ENCODE measurements at places on chromosomes 11 and 22.

DNA sequence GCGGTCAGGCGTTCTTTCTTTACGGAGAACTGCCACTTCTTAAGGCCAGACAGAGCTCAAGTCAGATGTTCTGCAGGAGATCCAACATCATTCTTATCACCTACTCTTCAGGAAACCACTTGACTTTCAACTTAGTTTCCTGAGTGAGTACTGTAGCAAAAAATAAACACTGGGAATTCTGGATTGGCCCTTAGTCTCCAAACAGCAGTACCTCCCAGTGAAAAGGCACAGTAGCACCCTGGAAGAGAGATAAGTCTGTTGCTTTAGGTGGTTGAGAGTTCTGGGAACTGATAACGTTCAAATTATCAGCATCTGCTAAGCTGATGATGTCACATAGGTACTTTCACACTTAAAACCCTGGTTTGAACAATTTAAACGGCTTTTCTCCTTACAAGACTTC, 971.8 kb upstream of the TENM4 start:
- DNase-seq = no peak

- no peak for DNase-seq
These were observed 7.9 kb upstream of the CAPN5 start for GRCh38 chr11:77058900-77059299.

GRCh38 chr11:114886644-114887265, 208.4 kb downstream of the NXPE2 start:
- no peak for DNase-seq

GRCh38 chr22:29767171-29768051, at the start of gene UQCR10:
Gene UQCR10 (plus strand): TSS chr22:29767369. CDS start chr22:29767399, 30 bp downstream.
- DNase-seq = peak; percentile 96

DNA sequence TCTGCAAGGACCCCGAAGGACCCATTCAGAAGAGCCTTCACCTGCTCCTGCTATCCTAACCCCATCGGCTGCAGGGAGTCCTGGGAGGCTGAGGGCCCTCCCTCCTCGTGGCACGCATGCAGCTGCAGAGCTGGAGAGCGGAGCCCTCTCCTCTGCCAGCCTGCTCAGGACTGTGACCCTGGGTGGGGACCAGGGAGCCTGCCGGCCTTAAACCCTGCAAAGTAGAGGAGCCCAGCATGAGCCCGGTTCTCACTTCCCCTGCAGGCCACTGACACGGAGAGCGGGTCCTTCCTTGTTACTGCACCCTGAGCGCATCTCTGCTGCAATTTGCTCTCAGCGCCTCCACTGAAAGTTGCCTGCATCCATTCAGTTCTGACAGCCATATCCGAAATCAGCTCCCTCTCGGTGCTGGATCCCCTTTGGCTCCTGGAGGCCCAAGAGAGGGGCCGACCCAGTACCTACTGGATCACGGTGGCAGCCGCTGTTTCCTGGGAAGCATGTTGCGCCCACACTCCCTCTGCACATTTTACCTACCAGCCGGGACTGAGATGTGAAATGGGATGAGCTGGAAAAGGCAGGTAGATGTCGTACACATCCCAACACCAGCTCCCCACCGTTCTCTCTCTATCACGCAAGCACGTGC, 312.1 kb downstream of the NTM start:
- no peak for DNase-seq

- no peak for DNase-seq
These were observed 23.2 kb downstream of the LDLRAD3 start for GRCh38 chr11:35967042-35967441.

DNA sequence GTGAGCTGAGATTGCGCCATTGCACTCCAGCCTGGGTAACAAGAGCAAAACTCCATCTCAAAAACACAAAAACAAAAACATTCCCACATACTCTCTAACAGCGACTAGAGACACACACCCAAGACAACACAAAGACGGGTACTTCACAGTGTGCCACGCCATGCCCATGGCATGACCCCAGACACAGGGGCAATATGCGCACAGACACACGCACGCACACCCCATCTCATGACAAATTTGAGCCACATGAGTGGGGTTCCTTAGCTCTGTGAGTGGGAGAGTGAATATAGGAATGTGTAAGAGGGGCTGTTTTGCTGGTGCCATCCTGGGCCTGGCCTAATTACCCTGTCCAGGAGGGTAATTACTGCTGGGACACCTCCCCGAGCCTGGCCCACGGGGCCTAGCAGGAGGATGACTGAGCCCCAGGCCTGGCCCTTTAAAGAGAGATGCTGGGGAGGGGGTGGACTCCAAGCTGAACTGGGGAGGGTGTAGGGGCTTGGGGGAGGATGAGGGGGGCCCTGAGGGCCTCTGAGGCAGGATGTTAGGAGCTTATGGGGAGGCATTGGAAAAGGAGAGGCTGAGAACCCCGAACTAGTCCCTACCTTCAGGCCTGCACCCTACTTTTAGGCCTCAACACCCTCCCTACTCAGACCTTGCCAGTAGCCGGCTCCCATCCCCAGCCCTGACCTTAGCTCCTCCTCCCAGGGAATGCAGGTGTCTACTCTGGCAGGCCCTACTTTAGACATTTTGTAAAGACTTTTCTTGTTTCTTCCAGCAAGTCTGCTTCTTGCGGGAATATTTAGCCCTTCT, 1.5 kb downstream of the LTBP3 start:
- DNase-seq = no peak

DNA sequence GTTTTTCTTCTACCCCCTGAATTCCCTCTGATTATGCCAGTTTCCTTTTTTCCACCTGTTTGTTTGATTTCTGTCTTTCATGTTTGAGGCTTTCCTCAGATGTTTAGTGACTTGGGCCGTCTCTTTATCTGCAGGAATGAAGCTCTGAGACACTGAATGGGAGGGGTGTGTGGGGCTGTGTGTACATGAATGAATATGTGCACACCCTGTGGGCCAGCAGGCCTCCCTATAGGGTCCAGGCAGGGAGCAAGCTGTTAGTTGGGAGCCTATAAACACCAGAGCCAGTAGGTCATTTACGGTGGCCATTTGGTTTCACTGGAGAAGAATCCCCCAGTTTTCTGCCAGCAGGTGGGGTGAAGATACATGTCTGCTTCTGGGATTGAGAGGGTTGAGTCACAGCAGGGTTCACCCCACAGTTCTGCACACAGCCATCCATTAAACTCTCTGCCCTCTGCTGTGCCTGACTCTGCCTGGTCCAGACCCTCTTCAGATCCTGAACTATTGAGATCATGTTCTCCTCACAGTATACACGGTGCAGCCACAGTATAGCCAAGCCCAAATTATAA, 34.8 kb downstream of the BARX2 start:
- no peak for DNase-seq

DNA sequence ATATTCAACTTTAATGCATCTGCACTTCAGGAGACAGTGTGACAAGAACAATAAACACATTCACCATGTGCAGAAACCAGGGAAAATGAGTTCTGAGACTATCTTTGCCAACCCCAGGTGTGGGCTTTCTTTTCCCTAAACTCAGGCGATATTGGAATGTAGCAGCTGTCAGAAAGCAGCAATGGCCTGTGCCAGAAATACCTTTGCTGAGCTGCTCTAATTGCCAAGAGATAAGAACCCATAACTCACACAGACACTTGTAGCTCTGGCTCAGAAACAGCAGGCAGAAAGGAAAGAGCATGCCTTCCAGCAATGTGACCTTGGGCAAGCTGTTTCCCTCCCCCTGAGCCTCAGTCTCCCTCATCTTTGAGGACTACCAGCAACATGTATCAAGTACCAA, 77.6 kb downstream of the PLEKHA7 start:
- DNase-seq = no peak

GRCh38 chr11:18013790-18014507, 1.1 kb upstream of the SERGEF start:
- DNase-seq = peak; percentile 57

GRCh38 chr11:12864316-12865156, 144.6 kb upstream of the RASSF10 start:
- DNase-seq = peak; percentile 75

DNA sequence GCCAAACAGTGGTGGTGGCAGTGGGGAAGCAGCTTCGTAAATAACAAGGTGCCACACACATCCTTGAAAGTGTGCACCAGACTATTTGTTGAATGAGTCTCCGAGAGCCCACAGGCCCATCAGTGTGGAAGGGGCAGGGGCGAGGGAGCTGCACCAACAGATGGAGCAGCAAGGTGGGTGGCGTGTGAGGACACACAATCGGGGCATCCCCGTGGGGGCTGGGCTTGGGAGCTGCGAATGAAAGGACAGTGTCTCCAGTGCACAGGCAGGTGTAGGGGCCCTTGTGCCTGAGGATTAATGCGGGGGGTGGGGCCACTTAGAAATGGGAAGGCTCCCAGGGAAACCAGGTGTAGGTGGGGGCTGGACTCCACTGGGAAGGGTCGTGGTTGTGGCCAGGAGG, 2.8 kb downstream of the NRXN2 start:
- no peak for DNase-seq

GRCh38 chr22:41009222-41009948, 58.2 kb downstream of the RBX1 start:
- peak; percentile 75 for DNase-seq

- no peak for DNase-seq
These were observed 30.4 kb upstream of the CD5 start for GRCh38 chr11:61071913-61072312.

- DNase-seq = no peak
These were observed 26.6 kb downstream of the SHANK3 start for GRCh38 chr22:50699001-50699755.

GRCh38 chr11:74471668-74472429, 4.5 kb upstream of the KCNE3 start:
- DNase-seq = no peak

GRCh38 chr22:22342697-22343580, 98.4 kb downstream of the VPREB1 start:
- peak; percentile 83 for DNase-seq

- peak; percentile 13 for DNase-seq
These were observed 568.5 kb downstream of the KCNA4 start for GRCh38 chr11:29448246-29448877.

Data from NCI-H69 (cell line).